Esophagus mucosa (tissue), 1 donor: ENCODE measurements at places on chromosomes 1 and 21.

GRCh38 chr1:54287176-54287650, 87.2 kb downstream of the MRPL37 start:
- ATAC-seq = peak; percentile 93

DNA sequence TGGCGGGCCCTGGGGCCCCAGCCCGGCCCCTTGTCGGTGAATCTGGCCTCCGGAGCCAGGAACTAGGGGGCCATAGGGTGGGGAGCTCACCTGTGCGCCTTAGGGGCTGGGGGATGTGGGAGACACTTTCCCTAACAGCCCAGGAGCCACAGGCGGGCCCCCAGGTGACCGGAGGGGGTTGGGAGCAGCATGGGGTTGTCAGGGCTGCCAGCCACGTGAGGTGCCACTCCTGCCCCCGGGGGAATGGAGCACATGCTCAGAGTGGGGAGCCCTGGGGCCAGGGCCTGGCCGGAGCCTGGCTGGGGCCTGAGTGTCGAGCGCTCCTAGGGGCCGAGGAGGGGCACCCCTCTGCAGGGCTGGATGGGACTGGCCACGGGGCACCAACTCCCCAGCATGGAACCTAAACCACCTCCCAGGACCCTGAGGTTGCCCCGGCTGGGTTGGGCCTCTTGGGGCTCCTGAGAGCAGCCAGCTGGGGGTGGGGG, 19.9 kb downstream of the PRXL2B start:
- no peak for ATAC-seq

DNA sequence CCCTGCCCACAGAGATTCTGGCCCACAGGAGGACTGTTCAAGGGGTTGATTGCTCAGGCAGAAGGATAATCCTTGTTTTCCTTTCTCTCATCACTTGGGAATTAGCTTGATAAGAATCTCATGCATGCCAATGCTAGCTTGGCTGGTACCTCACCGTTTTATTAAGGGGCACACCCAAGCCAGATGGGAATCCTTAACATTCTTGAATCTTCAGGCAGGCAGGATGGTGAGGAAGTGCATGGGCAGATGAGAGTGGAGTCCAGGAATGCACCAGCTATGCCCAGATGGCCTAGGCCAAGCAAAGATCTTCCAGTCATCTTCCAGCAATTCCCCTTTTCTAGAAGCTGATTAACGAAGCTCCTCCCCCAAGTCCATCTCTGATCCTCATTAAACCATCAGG, 4.1 kb upstream of the LCE7A start:
- ATAC-seq = no peak

DNA sequence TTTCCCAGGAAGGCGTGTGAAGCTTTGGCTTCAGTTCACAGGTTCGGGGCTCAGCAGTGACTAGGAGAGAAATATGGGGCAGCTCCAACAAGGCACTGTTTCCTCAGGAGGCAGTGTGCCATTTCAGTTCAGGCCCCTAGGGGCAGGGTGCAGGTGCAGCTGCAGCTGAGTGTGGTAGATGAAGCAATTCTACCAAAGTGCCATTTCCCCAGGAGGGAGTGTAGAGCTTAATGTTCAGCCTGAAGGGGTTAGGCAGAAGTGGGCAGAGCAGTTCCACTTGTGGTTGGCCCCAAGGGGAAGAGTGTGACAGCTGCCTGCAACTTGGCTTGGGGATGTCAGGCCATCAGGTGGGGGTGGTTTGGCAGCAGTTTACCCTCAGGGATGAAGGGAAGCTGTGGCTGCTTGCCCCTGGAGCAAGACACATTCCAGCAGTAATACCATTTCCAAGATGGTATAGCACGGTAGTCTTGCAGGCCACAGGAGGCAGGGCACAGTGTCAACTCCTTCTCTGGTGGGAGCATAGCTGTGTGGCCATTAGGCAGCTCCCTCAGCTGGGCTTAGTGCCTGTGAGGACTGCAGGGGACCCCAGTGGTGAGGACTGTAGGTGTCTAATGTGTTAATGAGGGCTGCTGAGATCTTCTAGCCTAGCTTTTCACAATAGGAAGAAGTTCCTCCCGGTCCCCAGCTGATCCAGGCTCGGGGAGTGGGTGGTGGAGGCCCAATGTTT, 34.7 kb downstream of the RGSL1 start:
- peak; percentile 73 for ATAC-seq

GRCh38 chr21:31670070-31670469, 10.6 kb downstream of the SOD1 start:
- ATAC-seq = no peak

DNA sequence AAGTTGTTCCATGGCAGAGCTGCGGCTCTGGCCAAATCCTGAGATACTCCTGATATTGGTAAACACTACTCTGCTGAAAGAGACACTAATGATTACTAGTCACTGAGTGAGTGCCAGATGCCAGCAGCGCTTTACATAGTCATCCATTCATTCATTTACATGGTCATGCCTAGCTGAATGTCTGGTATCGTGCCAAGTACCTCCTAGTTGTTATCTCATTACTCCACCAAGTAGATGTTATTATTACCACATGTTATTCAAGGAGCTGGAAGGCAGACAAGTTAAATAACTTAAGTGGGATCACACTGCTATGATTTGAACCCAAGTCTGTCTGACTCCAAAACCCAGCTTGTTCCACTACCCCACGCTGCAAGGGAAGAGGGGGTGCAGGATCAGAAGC, 4.7 kb downstream of the OLFML2B start:
- ATAC-seq = peak; percentile 69

- no peak for ATAC-seq
Observed at GRCh38 chr1:33206340-33206739, 24.5 kb upstream of the TRIM62 start.

- ATAC-seq = no peak
Observed at GRCh38 chr1:46193984-46194570, 4.2 kb downstream of the POMGNT1 start.

DNA sequence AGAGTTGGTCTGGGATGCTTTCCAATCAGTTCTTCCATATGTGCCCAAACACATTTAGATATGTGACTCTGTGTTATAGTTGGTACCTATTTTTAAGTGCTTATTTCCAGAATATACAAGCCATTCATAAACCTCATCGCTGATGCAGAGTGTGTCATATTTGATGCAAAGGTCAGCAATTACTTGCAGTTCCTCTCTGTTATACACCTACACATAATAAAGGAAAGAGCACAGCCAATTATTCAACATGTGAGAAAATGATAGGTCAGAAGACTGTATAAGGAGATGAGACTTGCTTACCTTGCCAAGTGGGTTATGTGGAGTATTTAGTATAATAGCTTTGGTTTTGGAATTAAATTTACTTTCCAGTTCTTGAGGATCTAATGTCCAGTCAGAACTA, 31.3 kb downstream of the KYAT3 start:
- no peak for ATAC-seq

DNA sequence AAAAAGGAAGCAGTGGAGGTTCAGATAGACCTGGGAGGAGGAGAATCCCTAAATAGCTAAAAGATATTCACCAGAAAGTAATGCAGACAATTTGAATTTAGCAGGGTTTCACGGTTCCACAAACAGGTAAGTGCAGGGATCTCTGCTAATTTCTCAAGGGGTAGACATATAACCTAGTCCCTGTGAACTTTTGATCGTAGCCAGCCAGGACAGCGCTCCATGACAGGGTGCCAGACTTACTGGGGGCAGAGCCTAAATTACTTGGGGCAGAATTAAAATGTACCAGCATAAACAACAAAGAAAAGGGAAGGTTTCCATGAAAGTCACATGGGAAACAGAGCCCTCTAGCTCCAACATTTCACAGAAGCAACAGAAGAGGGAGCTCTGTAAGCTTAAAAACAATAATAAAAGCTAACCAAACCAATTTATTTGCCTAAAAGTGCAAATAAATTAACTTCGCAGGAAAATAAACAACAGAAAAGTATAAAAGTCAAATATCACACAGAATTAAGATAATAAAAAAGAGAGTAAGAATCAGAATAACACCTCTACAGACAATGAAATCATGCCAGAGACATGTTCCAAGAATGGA, 198.3 kb downstream of the DUSP10 start:
- no peak for ATAC-seq
